ENCODE measurements at places on chromosomes 7 and 10.
A peak's percentile ranks its signal among the peaks of the same experiment; 100 is the strongest.

- peak; percentile 8 for DNase-seq
These were observed 53.6 kb upstream of the DNAAF5 start for GRCh38 chr7:672891-673290.

DNA sequence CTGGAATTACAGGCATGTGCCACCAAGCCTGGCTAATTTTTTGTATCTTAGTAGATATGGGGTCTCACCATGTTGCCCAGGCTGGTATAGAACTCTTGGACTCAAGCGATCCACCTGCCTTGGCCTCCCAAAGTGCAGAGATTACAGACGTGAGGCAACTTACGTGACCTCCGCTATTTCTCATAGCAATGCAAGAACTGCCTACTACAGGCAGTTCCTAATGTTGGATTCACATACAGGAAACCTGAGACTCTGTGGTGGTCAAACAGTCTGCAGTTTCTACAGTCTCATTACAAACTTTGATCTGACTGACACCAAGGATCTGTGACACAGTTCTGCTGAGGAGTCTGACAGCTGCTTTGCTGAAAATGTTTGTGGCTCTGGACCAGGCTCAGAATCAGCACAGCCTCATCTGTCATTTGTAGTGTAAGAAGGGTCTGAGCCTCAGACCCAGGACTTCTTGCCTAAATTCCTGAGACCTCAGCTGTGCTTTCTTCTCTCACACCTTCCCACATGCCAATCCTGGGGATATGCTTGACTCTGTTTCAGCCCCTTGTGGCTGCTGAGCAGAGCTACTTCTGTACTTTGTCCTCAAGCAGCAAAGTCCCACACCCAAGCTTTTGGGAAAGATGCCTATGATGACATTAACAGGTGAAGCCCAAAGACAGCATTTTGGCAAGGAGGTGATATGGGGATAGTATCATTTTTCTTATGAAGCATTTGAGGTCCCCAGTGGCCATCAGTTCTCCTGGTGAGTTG lies 48.0 kb upstream of the CYP2C9 start:
- no peak for DNase-seq

GRCh38 chr7:112365551-112365950 lies 84.7 kb upstream of the IFRD1 start:
- DNase-seq: no peak

- DNase-seq: peak; percentile 33
These were observed 24.1 kb upstream of the SLK start for GRCh38 chr10:103942866-103943265.

DNA sequence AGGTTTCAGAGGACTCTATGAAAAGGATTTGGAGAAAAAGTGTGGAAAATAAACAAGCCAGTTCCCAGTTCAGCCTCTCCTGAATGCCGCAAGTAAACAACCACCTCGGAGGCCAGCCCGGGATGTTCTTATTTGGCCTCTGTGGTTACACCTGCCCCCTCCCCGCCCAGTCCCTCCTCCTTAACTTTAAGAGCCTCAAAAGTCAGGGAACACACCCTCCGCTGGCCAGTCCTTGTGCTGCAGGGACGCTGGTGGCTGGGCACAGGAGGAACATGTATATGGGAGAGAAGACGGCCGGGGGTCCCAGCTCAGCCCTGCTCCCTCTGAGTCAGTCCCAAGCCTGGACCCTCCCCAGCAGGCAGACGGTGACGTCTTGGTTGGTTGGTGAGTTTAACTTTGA lies 6.1 kb downstream of the CHST3 start:
- DNase-seq: no peak

- no peak for DNase-seq
These were observed 29.6 kb upstream of the TMEM213 start for GRCh38 chr7:138768241-138768640.

DNA sequence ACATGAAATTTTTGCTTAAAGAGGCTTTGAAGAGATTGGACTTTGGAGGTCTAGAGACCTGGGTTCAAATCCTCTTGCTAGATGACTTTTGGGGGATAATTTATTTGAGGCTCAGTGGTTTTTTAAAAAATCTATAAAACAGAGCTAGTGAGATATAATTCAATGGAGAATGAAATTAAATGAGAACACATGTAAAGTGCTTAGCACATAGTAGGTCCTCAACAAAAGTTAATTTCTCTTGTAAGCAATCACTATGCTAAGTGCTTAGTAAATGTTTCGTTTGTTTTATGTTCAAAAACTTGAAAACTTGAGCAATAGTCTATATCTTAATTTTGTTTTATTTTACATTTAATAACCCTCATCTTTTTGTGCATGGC lies 64.8 kb downstream of the LRMDA start:
- no peak for DNase-seq

GRCh38 chr7:112182749-112183148 lies 23.4 kb downstream of the DOCK4 start:
- no peak for DNase-seq

DNA sequence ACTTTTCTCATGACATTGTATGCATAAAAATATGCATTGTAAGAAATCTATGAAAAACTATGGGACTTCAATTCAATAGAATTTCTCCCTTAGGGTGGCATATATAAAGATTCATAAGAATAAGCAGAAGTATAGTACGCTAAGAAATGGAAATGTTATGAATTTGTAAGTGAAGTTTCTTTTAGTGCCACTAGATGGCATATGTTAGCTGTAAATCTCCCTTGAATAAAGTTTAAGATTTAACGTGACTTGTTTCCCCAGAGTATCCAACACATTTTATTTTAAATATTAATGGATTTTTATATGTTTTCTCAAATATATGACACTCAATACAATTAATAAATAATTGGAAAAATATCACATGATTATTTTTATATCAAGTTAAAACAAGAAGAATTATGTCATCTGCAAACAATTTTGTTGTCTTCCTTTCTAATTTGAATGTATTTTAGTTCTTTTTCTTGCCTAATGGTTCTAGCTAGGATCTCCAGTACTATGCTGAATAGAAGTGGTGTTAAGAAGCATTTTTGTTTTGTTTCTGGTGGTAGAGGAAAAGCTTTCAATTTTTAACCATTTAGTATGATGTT lies 287.2 kb downstream of the HGF start:
- DNase-seq: peak; percentile 64

GRCh38 chr10:124464028-124464965 lies 2.7 kb downstream of the LHPP start:
- no peak for DNase-seq

DNA sequence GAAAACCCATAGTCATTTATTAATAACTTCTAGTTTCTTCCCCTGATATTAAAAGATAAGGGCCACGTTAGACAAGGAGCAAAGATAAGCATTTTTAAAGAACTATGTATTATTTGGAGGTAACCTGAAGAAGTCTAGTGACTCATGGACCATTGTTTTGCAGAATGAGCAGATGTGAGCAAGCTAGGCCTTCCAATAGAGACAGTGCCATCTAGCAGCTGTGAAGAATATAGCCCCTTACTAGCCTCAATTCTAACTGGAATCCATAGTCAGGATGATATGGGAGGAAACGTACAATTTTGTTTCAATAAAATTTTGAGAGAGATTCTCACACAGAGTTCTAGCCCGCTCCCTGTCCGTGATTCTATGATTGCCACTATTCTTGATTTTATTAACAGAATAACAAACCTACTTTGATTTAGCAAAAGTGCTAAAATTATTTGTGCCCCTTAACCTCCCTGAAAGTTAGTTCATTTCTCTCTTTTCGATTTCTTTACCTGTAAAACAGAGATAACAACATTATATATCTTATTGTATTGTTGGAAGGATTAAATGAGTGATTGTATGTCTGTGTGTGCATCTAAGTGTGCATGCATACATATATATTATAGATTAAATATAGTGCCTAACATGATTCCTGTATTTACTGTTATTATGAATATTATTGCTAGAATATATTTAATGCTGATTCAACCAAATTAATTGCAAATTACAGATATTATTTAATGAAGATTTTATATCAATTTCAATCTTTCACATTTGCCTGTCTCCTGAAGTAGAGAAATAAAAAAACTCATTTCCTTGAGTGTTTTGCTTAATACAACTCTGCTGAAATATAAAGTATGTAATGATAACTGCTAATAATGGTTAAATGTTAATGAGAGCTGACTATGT lies 22.7 kb downstream of the FAM237B start:
- DNase-seq: peak; percentile 85

DNA sequence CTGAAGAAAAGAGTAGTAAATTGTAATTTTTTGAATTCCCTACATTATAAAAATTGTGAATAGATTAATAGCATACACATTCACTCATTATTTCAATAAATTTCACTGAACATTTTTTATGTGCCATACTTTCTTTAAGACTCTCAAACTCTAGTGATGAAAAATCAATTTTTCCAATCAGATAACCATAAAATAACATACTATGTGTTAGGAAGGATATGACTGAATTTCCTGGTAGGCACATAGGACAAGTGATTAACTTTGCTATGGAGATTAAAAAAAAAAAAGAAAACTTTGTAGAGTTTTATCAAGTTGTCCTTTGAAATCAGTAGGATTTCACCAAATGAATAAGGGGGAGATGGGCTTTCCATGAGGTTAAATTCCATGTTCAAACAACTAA lies 1597.3 kb upstream of the LRRTM3 start:
- no peak for DNase-seq

DNA sequence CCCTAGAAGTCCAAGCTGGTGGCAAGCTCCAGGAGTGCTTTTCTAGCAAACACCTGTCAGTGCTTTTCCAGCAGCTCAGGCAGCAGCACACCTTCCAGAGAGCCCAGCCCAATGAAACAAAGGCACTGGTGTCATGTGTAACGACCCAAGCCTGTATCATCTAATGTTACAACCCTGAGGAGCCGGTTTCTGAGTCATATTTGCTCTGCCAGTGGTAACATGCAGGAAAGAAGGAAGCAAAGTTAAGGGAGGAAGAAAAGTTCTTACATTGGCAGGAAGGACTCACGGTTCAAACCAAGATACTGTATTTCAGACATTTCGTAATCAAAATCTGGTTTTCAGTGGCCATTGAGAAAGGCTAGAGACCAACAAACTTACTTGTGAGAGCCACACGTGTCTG lies at the start of gene ANKRD22:
Gene ANKRD22 (minus strand): TSS at position 139 of the 400 bp plus-strand sequence. CDS start 237 bp downstream, outside the sequence.
- peak; percentile 65 for DNase-seq

GRCh38 chr7:130118294-130118693 lies 48.0 kb downstream of the KLHDC10 start:
- DNase-seq: no peak

GRCh38 chr10:34474009-34474376 lies 341.1 kb downstream of the PARD3 start:
- DNase-seq: peak; percentile 65

- no peak for DNase-seq
These were observed 45.8 kb upstream of the PLEKHA1 start for GRCh38 chr10:122328676-122329075.

DNA sequence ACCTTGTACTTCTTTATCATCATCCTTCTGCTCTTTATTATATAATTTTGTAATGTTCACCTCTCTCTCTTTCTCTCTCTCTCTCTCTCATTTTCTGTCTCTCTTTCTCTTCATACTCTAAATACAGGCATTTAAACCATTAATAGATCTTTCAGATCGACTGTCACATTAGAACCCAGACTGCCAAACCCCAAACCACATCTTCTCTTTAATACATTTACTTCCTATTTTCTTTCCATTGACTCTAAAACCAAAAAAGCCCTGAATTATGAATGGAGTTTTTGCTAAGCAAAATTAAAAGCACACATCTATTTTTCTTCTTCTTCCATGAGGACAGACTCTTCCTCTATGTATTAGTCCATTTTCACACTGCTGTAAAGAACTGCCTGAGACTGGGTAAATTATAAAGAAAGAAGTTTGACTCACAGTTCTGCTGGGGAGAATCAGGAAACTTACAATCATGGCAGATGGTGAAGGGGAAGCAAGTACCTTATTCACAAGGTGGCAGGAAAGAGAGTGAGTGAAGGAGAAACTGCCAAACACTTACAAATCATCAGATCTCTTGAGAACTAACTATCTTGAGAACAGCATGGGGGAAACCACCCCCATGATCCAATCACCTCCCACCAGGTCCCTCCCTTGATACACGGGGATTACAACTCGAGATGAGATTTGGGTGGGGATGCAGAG lies 272.7 kb upstream of the MGMT start:
- no peak for DNase-seq

- DNase-seq: peak; percentile 5
These were observed 33.5 kb upstream of the PRSS37 start for GRCh38 chr7:141874787-141875186.

- peak; percentile 10 for DNase-seq
These were observed 214.2 kb downstream of the ANK3 start for GRCh38 chr10:60175441-60175971.

- no peak for DNase-seq
These were observed 83.7 kb upstream of the PDGFA start for GRCh38 chr7:603152-603951.

- DNase-seq: no peak
These were observed 168.6 kb downstream of the GFRA1 start for GRCh38 chr10:116104210-116104932.

- peak; percentile 96 for DNase-seq
These were observed 63.9 kb upstream of the AHR start for GRCh38 chr7:17234398-17235031.

DNA sequence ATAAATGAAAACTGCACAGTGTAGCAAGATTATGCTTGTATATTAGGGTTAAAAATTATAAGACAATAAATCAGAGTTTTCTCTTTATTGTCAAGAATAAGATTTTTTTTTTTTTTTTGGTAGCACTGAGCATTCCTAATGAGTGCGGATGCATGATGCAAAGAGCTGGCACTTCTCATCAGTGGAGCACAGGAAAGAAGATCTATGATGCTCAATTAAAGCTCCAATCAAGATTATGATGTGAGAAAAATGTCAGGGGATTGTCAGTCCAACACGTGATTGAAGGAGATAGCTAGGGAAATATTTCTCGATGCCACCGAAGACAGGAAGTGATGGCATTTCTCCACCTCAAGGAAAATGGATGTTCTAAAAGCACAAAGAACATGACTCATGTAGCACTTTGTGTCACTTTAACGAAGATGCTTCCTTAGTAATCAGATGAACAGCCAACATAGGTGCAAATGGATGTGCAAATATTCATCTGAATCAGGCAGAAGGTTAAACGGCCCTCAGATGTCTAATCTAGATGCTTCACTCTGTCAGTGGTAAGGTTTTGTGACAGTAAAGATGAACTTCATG lies 240.9 kb downstream of the THSD7A start:
- DNase-seq: no peak

- DNase-seq: peak; percentile 18
These were observed 129.1 kb downstream of the SEPTIN14 start for GRCh38 chr7:55733241-55734140.

GRCh38 chr10:77245953-77246352 lies 391.7 kb downstream of the KCNMA1 start:
- DNase-seq: peak; percentile 76

GRCh38 chr10:124632566-124632965 lies 111.6 kb downstream of the FAM53B start:
- no peak for DNase-seq

GRCh38 chr10:77196614-77197013 lies 441.0 kb downstream of the KCNMA1 start:
- no peak for DNase-seq

- no peak for DNase-seq
These were observed 17.2 kb upstream of the EIF5AL1 start for GRCh38 chr10:79494871-79495705.

GRCh38 chr7:106205621-106206222 lies 79.1 kb downstream of the NAMPT start:
- peak; percentile 44 for DNase-seq

GRCh38 chr10:91525896-91526712 lies 106.8 kb downstream of the PPP1R3C start:
- DNase-seq: no peak

Data from choroid plexus epithelial cell (primary cell).